ENCODE measurements at places on chromosomes 11 and 22.
A peak's percentile ranks its signal among the peaks of the same experiment; 100 is the strongest.

DNA sequence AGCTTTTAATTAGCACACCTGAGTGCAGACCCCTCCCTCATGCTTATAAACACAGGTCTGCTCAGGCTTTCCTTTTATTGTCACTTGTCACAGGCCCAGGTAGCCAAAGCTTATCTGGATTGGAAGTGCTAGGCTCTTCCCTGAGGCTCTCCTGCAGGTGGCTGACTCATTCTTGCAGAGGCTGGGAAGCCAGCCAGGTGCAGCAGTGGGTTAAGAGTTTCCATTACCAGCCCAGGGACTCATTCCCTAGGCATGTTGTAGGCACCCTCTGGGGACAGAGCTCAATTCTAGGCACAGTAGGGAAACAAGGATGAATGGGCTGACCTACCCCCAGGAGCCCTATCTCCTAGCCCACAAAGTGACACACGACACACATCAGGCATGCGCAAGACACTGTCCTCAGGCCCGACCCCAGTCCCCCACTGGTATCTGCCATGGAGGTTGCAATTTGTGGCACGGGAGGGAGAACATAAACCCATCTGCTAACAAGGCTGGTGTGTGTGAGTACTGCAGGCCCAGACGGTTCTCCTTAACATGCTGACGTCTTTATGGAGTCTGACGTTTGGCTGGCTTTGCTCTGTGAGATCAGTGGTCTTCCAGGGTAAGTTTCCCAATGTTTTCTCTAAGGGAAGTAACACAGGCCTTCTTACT, 94.2 kb downstream of the ABTB2 start:
- peak; percentile 71 for DNase-seq

DNA sequence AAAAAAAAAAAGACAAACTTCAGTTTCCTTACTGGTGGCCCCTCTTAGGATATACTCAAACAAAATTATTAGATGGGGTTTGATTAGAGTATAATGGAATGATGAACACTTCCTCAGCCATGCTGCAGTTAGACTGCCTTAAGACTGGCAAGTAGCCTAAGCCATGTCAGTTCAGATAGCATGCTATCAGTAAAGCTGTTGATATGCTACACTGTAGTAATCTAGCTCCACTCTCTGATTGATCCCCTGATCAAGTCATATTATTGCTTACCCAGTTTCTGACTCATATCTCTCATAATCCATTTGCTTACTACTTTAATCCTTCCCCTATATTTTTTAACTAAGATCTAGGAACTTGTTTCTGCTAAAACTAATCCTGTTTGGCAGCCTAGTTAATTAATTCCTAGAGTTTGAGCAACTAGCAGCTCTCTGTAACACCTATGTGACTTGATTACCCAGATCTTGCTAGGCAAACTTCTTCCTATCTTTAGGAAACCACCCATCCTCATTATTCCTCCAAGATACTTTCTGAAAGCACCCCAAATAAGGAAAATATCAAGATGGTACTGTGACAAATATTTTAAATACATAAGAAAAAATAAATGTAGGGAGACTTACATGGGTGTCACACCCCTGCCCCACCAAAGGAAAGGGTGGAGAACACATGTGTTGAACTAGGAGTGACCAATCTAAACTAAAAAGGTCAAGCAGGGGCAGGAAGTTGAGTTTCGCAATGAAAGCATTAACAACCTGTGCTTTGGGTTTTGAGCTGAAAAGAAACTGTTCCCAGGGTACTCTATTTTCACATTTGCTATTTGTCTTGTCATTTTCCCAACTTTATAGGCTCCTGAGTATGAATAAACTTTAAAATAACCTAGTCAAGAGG, 43.2 kb downstream of the PIK3C2A start:
- DNase-seq = no peak

- peak; percentile 51 for DNase-seq
These were observed 84.3 kb downstream of the STIM1 start for GRCh38 chr11:3939651-3940190.

GRCh38 chr11:119460582-119460981, 37.6 kb upstream of the THY1 start:
- no peak for DNase-seq

GRCh38 chr22:32600147-32600546, 125.5 kb downstream of the FBXO7 start:
- no peak for DNase-seq

GRCh38 chr11:101949680-101950220, 33.4 kb upstream of the ANGPTL5 start:
- DNase-seq = no peak

DNA sequence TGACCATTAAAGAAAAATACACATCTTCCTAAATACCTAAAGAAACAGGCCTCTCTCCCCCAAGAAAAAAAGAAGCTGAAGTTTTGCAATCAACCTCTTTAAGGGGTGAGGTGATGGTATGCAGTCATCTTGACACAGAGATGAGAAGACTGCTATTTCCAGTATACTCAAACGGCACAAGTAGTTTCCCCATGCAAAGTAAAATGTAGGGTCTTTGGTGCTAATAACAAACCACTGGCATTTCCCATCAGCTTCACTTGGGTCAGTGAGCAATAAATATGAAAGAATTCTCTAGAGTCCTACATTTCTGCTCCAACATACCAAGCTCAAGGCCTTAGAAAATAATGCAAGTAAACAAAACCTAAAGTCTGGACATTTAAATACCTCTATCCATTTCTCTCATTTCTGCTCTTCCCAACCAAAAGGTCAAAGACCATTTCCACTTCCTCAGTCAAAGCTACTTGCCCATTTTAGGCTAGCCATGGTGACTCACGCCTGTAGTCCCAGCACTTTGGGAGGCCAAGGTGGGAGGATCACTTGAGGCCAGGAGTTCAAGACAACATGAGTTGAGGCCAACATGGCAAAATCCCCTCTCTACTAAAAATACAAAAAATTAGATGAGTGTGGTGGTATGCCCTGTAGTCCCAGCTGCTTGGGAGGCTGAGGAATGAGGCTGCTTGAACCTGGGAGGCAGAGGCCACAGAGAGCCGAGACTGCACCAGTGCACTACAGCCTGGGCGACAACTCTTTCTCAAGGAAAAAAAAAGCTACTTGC, 39.5 kb upstream of the CHRNA10 start:
- DNase-seq = no peak

GRCh38 chr11:117823294-117823945, 1.1 kb downstream of the FXYD2 start:
- no peak for DNase-seq

- no peak for DNase-seq
These were observed 605.7 kb downstream of the METTL15 start for GRCh38 chr11:28713850-28714249.

DNA sequence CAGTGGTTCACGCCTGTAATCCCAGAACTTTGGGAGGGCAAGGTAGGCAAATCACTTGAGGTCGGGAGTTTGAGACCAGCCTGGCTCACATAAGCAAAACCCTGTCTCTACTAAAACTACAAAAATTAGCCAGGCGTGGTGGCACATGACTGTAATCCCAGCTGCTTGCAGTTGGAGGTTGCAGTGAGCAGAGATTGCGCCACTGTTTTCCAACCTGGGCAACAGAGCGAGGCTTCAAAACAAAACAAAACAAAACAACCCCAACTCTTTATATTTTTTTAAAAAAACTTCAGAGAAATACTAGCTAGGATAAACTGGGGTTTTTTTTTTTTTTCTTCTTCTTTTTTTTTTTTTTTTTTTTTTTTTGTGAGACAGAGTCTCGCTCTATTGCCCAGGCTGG, 31.8 kb upstream of the RAPSN start:
- no peak for DNase-seq

- no peak for DNase-seq
These were observed 2.4 kb upstream of the MB start for GRCh38 chr22:35619336-35620094.

- no peak for DNase-seq
These were observed 44.9 kb upstream of the TH start for GRCh38 chr11:2216400-2217064.

DNA sequence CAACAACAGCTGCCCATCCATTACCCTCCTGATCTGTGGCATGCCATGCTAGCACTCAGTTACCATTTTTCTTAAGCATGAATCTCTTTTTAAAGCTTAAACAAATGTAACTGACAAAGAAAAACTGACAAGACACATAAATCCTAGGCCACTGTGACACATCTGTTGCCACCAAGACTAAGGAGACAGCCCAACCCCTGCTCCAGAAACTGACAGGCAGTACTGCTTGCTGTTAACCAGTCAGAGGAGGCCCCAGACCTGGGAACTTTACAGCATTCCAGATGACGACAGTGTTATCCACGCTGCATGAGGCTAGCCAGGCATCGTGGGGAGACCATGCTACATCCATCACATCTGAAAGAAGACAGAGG, 33.8 kb downstream of the HIRA start:
- DNase-seq = no peak

- DNase-seq = no peak
These were observed 927.3 kb upstream of the RAG2 start for GRCh38 chr11:37525336-37525735.

DNA sequence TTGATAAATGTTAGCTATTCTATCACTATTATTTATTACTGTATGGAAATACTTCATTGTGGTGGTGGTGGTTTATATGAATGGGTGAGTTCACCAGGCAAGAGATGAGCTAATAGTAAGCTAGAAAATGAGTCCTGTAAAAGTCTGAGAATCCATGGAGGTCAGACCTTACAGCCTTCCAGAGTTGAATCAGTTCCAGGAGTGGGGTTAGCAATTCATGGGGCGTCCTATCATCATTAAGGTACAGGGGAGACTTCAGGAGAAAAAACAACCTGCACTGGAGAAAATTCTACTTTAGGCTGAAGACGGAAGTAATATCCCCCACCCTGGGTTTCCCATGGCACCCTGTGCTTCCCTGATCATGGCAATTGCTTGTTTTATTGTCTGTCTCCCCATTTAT, 6.5 kb downstream of the SYT13 start:
- DNase-seq = no peak

- DNase-seq = no peak
These were observed at the start of gene OR2AG2 for GRCh38 chr11:6771926-6772893. OR2AG2 (minus strand) TSS chr11:6771976; CDS start chr11:6768957, 3,019 bp downstream.

GRCh38 chr11:18669711-18670110, 28.9 kb upstream of the TMEM86A start:
- no peak for DNase-seq

DNA sequence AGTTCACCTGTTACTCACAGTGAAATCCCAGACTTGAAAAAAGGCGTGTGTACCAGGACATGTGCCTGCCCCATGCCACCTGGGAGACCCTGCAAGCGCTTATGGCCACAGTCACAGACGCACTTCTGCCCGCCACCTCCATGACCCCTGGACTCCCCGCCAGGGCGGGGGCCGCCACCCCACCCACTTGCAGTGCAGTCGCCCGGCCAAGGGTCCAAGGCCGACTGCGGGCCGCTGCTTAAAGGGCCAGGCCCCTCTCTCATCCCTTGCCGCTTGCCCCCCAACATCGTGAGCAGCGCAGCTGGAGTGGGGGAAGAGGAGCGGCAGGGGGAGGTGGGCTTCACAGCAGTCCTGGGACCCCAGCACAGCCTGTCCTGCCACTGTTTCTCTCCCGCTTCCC, 10.8 kb downstream of the DUSP8 start:
- DNase-seq = no peak

DNA sequence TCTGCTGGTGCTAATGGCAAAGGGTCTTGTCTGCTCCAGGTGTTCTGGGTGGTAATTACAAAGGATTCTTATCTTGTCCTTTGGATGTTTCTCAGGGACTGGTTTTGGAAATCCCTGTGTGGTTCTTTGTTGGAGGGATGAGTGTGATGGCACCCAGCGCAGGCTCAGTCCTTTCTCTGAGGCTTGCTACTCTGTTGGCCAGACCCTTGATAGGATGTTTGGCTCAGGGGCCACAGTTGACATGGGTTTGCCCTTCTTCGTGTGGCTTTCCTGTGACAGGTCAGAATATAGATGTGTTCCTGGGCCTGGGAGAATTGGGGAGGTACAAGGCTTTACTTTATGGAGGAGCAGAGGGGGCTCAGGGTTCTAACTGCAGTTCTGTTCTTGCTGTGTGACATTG, 4.0 kb downstream of the ARHGEF17 start:
- DNase-seq = no peak

DNA sequence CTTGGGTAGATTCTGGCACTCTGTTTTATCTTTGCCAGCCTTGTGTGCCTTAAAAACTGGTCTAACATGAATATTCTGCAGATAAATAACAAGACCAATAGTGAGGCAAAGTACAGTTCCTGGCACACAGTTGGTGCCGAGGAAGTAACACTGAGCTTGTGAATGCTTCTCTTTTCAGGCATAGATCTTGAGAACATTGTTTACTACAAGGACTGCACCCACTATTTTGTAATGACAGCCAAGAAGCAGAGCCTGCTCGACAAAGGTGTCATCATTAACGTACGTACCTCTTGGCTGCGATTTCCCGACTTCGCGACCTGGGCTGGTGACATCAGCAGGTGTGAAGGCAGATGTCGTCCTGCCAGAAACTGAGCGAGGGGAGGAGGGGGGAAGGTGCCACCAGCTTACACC, 105.7 kb downstream of the MICAL2 start:
- DNase-seq = no peak

DNA sequence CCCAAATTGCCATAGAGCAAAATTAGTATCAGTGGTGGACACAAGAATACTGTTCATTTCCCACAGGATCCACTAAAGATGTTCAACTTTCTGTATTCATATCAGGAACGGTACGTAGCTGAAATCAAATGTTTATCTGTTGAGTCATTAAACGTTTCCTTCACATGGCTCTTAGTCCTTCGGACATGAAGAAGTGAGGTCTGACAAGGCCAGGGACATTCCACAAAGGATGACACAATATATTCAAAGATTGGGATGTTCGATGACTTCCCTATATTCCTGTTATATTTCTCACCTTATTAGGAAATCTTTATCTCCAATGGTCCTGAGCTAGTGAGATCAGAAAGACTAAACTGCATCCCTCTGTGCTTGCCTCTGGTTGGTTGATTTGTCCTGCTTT, 129.0 kb downstream of the ETS1 start:
- DNase-seq = peak; percentile 64

DNA sequence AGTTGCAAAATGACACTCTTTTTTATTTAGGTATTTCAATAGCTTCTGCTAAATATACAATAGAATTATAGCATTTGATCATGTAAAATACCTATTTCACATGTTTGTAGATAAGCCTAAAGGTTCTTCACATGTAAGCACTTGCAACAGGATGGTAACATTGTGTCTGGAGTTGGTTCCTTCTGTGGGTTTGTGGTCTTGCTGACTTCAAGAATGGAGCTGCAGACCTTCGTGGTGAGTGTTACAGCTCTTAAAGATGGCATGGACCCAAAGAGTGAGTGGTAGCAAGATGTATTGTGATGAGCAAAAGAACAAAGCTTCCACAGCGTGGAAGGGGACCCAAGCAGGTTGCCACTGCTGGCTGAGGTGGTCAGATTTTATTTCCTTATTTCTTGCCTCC, 246.4 kb upstream of the PDGFD start:
- DNase-seq = no peak
